Ascending aorta (tissue), 2 donors: ENCODE measurements at places on chromosomes 5 and 9. TPM values are rescaled to one million over a fixed set of nuclear protein-coding genes. Genes with fewer than 3 reads are reported as not detected.

SCGB3A2 gene
- total RNA-seq = not detected

GOLGA1 gene
- 36.8 TPM for total RNA-seq

C5orf52 gene
- total RNA-seq = not detected

CD274 gene
- total RNA-seq = 23.8 TPM

NEUROG1 gene
- not detected for total RNA-seq

GPR151 gene
- total RNA-seq = not detected

DNA sequence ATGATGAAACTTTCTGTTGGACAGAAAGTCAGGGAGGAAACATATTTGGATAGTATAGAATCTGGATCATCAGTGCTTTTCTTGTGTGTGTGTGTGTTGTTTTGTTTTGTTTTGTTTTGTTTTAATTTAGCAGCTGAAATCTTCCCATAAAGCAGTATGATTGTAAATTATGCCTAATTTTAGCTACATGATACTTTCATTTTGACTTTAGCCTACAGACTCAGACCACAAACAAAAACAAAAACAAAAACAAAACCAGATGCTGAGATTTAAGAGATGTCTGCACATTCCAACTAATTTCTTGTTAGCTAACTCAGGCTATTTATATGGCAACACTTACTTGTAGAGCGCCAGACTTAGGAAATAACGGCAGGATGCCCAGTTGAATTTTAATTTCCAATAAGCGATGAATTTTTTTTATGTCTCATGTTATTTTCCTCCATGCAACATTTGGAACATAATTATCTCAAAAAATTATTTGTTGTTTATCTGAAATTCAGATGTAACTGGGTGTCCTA lies 119.5 kb upstream of the TRPC7 start:
- no peak overlapping the region for H3K4me3 ChIP-seq
- DNase-seq = no peak
- H3K27ac ChIP-seq = no peak overlapping the region
- no peaks in the 10 kb centered on the region for H3K27me3 ChIP-seq
- H3K4me1 ChIP-seq = no peaks in the 10 kb centered on the region
- H3K36me3 ChIP-seq = no peaks in the 10 kb centered on the region

DNA sequence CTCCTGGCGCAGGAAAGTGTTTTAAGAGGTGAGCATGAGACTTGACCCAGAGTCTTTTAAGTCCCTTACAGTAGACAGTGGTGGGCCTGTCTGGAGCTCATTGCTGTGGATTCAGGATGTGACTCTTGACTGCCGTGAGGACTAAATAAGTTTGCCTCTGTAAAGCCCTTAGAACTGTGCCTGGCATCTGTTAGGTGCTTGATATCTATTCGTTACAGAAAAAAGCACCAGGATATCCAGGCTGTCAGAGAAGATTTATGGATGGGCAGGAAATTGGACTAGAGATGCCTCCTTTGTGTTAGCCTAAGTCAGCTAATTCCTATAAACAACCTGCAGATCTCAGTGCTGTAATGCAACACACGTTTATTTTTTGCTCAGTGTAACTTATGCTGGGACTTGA lies 12.6 kb downstream of the ERGIC1 start:
- no peaks in the 10 kb centered on the region for H3K36me3 ChIP-seq
- no peaks in the 10 kb centered on the region for H3K4me1 ChIP-seq
- H3K27ac ChIP-seq = no peak overlapping the region

DNA sequence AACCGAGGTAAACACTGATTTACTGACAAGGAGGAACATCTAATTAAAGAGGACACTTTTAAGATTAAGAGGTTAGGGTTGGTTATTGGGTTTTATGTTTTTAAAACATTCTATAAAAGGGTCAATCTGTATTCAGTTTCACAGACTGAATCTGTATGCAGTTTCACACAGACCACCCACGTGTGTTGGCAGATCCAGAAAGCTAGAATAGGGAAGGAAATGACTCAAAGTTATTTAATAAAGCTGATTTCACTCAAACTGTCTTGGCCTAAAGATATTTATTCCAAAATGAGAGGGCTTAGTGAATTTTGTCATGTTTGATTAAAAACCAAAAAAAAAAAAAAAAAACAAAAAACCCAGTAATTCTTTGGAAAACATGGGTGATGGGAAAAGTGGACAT lies 140.2 kb downstream of the SLC24A2 start:
- H3K4me1 ChIP-seq = no peaks in the 10 kb centered on the region
- no peak for DNase-seq
- H3K4me3 ChIP-seq = no peak overlapping the region
